NCI-H2227 treated with DMSO at 0.1 percent for 48 hours (cell line): ENCODE measurements at places on chromosomes 6 and 20.

DNA sequence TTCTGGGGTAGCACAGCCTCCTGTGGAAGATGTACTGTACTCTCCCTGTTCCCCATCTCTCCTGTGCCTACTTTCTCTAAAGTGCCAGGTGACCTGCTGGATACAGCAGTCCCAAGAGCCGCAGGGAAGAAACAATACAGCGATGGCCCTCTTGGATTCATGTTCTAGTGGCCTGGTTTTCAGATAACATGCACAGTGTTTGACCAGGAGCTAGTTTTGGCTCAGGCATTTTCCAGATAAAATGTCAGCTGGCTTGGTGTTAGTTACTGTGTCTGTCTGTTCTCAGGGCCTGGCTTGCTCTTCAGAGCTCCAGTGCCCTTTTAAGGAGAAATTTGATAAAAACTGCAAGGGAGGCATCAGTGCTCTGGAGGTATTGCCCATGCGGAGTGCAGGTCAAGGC lies 41.3 kb downstream of the GABRR2 start:
- DNase-seq = no peak

DNA sequence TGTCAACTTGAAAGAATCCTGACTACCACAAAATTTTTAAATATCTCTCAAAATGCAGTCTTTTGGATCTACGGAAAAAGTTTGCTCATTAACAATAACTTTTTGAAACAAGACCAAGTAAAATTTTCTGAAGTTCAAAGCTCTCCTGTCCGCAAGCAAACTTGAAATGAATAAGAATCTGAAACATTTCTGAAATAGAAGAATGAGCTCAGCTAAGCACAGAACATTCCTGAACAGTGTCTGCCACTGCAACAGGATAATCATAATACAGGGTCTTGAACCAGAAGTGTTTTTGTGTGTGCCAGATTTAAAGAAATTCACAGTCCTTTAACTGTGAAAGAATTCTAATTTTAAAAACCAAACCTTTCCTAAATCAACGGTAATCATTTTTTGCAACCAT lies 49.1 kb upstream of the TASP1 start:
- DNase-seq = no peak

DNA sequence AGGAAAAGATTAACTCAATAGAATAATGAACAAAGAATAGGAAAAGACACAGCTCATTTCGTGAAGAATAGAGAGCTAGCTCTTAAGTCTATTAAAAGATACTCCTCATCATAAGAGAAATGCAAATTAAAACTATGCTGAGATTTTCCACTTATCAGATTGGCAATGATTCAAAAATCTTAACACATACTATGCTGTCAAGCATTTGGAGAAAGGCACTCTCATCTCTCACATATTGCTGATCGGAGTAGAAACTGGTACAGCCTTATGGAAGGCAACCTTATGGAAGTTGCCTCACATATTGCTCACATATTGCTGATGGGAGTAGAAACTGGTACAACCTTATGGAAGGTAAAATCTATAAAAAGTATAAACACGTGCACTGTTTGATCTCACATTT lies 21.4 kb upstream of the PLAGL1 start:
- DNase-seq = no peak

DNA sequence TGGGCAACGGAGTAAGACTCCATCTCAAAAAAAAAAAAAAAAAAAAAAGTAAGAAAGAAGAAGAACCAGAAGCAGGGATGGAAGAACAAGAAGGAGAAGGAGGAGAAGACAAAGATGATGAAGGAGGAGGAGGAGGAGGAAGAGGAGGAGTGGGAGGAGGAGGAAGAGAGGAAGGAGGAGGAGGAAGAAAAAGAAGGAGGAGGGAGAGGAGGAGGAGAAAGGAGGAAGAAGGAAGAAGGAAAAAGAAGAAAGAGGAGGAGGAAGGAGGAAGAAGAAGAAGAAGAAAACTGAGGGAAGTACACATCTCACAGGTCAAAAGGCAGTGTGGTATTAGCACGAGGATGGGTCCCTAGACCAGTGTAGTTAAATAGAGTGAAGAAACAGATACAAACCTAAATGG lies 65.1 kb upstream of the SCAF8 start:
- no peak for DNase-seq

GRCh38 chr6:169139179-169139971 lies 114.3 kb downstream of the THBS2 start:
- no peak for DNase-seq

- DNase-seq = no peak
These were observed 44.4 kb downstream of the MDN1 start for GRCh38 chr6:89775150-89775549.

DNA sequence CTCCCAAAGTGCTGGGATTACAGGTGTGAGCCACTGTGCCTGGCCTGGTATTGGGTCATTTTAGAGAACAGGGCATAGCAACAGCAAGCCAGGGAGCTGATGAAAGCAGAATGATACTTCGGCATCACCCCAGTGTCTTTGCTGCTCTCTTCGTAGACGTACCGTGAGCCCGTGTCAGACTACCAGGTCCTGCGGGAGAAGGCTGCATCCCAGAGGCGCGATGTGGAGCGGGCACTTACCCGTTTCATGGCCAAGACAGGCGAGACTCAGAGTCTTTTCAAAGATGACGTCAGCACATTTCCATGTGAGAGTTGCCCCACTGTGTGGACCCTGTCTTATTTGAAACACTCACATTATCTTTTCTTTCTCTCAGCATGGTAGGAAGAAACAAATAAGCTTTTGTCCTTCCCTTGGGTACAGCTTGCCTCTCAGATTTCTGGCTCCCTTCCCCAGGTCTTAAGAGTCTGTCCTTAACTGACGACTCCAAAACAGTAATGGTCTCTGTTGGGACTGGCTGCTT lies 15.9 kb downstream of the TAF8 start:
- no peak for DNase-seq

DNA sequence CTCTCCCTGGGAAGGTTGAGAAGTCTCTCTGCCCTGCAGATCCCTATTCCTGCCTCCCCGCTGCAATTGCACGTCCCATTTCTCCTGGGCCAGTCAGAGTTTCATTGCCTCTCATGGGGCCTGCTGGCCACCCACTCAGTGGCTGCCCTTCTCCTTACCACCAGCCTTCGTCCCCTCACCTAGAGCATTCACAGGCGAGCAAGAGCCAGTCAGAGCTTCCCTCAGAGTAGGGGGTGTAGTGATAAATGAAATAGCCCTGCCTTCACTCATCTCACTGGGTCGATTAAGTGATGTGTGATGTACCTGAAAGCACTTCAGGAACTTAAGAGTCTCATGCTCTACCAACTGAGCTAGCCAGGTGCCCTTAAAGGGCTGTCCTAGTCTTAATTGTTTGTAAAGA lies 52.0 kb upstream of the FANCE start:
- DNase-seq = no peak

DNA sequence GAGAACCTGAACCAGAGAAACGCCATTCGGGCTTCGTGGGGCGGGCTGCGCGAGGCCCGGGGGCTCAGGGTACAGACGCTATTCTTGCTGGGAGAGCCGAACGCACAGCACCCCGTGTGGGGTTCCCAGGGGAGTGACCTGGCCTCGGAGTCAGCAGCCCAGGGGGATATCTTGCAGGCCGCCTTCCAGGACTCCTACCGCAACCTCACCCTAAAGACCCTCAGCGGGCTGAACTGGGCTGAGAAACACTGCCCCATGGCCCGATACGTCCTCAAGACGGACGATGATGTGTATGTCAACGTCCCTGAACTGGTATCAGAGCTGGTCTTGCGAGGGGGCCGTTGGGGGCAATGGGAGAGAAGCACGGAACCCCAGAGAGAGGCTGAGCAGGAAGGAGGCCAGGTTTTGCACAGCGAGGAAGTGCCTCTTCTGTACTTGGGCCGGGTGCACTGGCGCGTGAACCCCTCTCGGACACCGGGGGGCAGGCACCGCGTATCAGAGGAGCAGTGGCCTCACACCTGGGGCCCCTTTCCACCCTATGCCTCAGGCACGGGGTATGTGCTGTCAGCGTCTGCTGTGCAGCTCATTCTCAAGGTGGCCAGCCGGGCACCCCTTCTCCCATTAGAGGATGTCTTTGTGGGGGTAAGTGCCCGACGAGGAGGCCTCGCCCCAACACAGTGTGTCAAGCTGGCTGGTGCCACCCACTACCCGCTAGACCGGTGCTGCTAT lies 904 bp downstream of the B3GALT4 start:
- no peak for DNase-seq

DNA sequence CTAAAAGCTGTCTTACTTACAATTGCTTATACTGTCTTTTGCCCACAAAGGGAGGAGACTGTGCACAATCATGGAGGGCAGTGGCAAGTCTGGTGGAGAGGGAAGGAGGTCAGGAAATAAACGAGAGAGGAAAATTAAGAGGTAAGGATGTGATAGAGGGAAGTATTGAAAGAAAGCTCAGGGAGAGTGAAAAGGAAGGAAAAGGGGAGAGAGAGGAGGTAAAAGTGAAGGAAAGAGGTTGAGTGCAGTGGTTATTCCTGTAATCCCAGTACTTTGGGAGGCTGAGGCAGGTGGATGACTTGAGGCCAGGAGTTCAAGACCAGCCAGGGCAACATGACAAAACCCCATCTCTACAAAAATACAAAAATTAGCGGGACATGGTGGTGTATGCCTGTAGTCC lies 82.7 kb upstream of the EPB41L1 start:
- DNase-seq = no peak

GRCh38 chr6:131931063-131931750 lies 20.0 kb downstream of the CCN2 start:
- no peak for DNase-seq

- no peak for DNase-seq
These were observed 19.4 kb downstream of the SLC9A8 start for GRCh38 chr20:49831770-49832631.

DNA sequence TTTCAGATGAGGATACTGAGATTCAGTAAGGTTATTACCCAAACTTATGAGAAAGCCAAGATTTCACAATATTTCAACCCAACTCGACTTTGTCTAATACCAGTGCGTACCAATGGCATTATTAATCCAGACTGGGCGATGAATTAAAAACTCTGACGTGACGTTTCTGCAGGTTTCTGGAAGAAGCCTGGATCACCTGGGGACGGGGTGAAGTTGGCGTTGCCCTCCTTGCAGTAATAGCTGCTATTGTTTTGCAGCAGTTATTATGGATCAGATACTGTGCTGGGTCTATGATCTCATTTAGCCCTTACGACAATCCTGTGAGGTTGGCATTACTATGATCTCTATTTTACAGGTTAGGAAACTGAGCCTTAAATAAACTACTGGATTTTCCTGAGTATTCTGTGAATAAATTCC lies 569 bp upstream of the CDC5L start:
- DNase-seq = no peak

DNA sequence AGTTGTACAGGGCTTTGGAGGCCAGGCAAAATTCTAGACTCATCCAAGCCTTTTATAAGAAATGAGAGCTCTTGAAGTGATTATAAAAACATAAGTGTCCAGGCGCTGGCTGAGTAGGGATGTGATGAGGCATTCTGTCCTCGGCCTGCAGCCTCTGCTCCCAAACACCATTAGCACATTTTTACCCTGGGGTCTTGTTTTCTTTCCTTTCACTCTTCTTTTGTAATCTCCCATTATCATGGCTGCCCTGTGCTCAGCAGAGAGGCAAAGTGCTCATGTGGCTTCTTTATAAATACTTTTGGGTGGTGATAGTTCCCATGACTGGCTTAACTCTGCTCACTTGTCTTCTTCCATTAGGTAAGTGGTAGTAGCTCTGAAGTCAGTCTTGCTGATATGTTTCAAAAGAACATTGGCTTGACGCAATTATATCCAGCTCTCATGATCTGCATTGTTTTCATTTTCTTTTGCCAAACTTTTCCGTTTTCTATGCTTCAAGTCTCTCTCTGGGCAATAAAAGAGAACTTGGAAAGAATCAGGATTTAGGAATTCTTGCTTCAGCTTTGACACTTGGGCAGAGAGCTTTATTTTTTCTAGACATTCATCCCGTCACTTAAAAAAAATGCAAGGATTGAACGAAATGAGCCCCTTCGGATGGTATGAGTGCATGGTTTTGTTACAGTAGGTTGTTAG lies 61.1 kb downstream of the CAP2 start:
- DNase-seq = no peak

GRCh38 chr6:153966001-153966400 lies 73.0 kb upstream of the OPRM1 start:
- no peak for DNase-seq

- DNase-seq = no peak
These were observed 50.8 kb upstream of the BEND6 start for GRCh38 chr6:56904068-56904467.
